ENCODE measurements at places on chromosomes 2 and 18. TPM values are rescaled to one million over a fixed set of nuclear protein-coding genes. Genes with fewer than 3 reads are reported as not detected.
A peak's percentile ranks its signal among the peaks of the same experiment; 100 is the strongest.

CHRNG gene
- not detected for total RNA-seq

DYNAP gene
- 7.0 TPM for total RNA-seq

CHRND gene
- 1.7 TPM for total RNA-seq

DNA sequence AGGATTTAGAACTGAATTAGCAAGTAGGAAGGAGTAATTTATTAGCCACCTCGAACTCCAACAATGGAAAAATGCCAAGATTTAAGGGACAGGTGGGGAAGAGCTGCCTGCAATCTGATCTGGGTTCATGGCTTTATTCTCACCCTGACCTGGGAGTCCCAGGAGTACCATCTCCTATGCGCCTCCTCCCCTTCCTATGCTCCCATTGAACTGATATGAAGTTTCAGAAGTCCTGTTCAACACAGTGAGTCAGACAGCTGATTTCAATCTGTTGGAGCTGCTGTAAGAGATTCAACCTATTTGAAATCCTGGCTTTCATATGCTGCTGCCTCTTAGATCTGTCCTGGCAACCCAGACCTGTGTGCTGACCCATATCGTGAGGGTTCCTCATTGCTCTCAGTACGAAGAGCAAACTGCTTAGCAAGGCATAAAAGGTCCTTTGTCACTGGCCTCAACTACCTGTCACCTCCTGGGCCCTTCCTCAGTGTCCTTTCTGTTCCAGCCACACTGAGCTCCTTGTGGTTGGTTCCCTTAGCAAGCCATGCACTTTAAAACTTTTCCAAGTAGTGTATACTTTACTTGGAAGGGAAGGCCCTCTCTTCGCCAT lies 15.9 kb upstream of the CD28 start:
- no peak for DNase-seq

- DNase-seq = peak; percentile 66
Measured at GRCh38 chr18:55400590-55401541, 187.1 kb downstream of the TCF4 start.

- peak; percentile 68 for DNase-seq
Measured at GRCh38 chr18:79378536-79379250, 17.0 kb upstream of the NFATC1 start.

DNA sequence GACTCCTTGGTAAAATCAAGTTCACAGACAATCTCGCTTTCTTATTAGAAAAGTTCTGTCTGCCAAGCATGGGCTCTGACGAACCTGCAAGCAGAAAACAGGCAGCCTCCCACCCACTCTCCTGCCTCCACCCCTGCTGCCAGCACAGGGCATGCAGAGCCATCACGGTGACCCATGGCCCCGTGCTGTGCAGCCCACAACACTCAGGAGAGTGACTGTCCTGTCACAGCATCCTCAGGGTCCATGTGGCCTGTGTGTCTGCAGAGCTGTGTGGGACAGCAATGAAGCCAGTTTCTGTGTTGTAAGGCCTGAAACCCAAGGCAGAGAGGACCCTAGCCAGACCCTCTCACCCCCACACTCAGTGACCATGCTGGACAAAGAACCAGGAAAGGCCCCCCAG lies 46.2 kb downstream of the TFCP2L1 start:
- no peak for DNase-seq

DNA sequence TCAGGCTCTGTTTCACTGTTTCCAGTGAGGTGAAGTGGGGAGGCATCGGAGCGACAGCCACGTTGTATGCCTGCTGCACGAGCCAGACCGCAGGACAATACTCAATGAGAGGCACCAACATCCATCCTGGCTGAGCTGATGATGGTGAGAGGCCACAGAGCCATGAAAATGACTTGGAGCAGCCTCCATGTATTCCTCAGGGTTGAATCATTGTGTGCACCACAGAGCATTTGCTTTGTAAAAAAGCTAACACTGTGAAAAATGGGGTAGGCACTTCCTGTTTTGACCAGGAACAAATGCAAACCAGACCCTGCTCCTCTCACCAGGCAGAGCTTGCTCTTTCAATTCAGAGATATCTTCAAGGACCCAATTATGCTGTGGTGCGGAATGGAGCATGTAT lies 87.2 kb downstream of the LPIN1 start:
- DNase-seq = no peak

Measured in umbilical cord (tissue), 2 donors.